Midbrain (tissue), 1 donor: ENCODE measurements at places on chromosomes 5 and 9.

DNA sequence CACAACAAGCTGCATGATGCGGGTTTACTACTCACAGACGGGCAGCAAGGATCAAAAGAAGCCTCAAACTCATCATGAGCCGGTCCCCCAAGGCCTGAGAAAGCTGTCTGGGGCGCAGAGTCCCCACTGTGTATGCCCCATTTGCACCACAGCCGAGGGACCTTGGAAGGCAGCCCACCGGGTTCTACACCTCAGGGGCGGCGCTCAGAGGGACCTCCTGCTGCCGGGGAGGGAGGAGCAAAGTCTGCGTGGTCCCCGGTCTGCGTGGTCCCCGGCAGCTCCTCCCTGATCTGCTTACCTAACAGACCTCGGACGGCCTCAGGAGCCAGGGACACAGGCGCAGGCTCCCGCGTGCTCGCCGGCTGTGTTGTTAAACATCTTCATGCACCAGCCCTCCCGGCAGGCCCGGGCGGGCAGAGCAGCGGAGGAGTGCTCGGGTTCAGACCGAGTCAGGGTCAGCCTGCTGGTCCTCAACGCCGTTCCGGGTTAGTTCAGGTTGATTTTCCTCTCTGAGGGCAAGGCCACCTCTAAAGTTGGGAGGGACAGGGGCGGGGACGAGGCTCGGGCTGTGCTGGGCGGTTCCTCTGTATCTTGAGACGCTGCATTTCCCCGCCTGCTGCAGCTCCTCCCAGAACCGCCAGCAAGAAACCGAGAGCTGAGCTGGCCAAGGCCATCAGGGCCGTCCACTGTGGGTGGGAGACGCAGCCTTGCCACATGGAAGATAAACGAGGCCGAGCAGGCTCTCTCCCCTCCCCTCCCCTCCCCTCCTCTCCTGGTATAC is 74.6 kb downstream of the MRPL36 start:
- DNase-seq, result no peak

- no peak for DNase-seq
Observed at GRCh38 chr5:159324102-159324755, 6.1 kb downstream of the IL12B start.

GRCh38 chr5:167245868-167246267 is 1045.6 kb upstream of the WWC1 start:
- DNase-seq, result no peak

GRCh38 chr9:33878691-33879366 is 61.9 kb downstream of the UBE2R2 start:
- no peak for DNase-seq

DNA sequence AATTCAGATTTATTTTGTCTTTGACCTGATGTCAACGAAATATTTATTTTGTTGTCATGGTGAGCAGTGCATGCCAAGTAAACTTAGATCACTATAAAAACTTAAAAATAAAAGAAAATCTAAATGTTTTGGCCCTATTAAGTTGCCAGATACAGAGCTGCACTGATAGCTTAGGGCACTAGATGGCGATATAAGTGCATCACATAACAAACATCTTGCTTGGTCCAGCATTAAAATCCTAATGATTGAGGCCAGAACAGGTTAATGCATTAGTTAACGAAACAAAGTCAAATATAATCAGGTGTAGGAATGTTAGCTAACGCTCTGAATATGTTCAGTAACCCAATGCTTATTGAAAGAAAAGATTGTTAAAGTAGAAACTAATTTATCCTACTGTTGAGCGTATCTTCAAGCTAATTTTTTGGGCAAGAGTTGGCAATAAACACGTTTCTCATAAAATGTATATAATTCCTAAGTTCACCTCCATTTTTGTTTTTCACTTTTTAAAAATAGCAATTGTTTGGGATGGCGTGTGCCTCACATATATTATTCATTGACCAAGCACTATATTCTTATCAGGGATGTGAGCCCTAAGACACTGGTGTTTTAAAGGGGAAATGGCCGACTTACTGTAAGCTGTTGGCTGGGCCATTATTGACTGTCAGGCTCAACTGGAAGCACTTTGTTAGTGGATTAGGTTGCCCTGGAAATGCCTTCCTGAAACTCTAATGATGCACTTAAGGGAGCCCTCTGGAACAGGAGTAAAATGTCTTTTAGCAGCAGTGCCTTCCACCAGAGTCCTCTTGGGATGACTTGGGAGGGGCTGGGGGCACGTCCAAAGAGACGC is 33.3 kb downstream of the KCTD16 start:
- peak; percentile 67 for DNase-seq

GRCh38 chr9:134304690-134305089 is 21.6 kb upstream of the RXRA start:
- no peak for DNase-seq

DNA sequence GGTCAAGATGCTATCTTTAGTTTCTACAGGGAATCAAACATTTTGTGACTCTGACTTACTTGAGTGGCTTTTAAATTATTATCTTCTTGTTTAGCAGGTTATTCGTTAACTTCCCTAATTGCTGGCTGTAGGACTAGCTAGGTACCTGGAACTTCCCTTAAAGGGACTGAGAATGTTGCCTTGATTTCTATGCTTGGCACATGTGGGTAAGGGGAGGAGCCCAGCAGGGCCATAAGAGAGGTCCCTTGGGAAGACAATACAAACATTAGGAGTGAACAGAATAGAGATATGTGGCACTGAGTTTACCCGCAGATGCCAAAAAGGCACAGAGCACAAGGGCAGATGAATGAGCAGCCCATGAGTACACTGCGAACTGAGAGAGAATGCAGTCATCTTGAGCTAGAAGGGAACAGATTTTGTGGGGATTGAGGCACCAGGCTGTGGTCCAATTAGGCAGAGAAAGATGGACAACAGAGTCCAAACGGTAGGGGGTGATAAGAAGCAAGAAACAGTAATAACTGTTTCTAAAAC is 9.8 kb downstream of the CKMT2 start:
- DNase-seq, result no peak

DNA sequence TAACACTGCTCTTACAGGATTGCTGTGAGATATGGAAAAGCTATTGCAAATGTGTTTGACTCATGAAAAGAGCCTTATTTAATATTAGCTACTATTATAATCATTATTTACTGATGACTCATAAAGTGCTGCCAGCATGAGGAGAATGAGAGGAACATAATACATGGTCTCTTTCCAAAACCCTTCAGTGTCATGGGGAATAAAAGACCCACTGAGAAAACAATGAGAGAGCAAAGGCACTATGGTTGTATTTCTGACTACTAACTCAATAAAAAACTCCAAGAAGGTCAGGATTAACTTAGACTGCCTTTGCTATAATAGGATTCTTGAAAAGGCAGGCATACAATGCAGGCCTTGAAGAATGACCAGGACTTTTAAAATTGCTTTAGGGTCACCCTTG is 633.5 kb downstream of the DTWD2 start:
- no peak for DNase-seq

DNA sequence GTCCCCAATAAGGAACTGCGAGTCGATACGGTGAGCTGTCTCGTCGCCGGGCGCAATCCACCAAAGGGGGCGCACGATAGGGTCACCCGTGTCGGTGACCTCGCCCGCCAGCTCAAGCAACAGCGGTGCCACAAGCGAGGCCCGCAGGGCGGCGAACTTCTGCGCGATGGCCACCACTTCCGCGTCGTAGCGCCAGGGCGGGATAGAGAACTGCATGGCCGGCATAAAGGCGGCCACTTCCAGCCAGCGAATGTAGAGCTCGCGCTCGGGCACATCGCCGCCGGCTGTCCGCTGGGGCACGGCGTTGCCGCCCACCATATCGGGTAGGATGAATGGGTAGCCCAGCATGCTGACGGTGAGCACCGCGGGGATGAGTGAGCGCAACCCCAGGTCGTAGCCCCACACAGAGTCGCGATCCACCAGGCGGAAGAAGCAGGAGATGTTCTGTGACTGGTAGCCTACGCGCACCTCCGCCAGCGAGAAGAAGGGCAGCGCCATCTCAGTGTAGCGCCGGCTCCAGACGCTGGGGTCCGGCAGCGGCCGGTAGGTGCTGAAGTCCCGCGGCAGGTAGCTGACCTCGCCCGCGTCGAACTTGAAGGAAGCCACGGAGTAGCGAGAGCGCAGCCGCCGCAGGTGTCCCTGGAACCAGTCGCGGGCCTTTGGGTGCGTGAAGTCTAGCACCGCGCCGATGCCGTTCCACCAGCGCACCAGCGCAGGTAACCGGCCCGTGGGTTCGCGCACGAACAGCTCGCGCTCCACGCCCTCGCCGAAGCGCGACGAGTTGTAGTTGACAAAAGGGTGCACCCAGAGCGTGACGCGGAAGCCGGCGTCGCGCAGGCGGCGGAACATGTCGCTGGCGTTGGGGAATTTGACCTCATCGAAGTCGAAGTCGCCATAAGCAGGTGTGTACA is 5.5 kb downstream of the MYORG start:
- no peak for DNase-seq

DNA sequence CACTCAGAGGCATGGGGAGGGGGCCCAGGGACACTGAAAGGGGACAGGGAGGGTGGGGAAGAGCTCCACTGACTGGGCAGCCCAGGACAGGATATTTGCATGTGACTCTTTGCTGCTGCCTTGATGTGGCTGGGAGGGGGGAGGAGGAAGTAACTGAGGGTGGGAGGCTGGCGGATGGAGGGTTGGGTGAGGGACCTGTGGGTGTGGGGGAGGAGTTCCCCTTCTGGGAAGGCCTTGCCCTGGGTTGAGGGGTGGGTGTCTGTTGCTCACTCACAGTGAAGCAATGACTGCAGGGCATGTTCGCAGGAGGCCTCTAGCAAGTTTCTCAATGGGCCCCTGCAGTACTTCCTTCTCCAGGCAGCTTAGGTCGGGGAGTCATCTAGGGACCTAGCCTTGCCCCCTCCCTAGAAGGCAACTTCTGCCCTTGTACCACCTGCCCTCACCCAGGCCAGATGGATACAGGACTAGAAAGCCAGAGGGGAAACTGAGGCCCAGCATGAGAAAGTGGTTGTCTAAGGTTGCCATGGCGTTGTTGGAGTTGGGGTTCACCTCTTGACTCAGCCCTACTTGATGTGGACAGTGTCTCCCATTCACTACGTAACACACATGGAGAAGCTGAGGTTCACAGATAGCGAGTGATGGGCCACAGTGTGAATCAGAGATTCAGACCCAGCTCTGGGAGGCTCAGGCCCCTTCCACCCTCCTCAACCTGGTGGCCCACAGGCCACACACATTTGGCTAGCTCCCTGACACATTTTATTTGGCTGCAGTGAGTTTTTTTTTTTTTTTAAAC is 3.0 kb downstream of the GRK6 start:
- peak; percentile 34 for DNase-seq

- DNase-seq, result peak; percentile 1
Observed at GRCh38 chr9:134545543-134546245, 95.9 kb upstream of the COL5A1 start.

DNA sequence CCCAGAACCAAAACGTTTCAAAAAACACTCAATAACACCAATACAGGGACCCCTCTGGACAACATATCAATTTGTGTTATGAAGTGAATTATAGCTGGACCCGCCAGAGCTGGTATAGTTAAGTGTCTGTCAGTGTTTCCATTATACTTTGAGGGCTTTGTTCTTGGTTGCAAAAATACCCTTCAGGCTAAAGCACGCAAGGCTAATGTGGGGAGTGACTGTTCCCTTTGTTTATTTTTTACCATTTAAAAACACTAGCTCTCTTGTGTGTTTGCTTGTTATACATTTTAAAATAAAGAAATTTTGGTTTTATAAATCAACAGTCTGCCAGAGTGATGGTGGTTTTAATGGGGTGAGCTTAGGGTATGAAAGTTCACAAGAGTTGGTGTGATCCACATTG is 859.5 kb downstream of the PTPRD start:
- DNase-seq, result no peak

DNA sequence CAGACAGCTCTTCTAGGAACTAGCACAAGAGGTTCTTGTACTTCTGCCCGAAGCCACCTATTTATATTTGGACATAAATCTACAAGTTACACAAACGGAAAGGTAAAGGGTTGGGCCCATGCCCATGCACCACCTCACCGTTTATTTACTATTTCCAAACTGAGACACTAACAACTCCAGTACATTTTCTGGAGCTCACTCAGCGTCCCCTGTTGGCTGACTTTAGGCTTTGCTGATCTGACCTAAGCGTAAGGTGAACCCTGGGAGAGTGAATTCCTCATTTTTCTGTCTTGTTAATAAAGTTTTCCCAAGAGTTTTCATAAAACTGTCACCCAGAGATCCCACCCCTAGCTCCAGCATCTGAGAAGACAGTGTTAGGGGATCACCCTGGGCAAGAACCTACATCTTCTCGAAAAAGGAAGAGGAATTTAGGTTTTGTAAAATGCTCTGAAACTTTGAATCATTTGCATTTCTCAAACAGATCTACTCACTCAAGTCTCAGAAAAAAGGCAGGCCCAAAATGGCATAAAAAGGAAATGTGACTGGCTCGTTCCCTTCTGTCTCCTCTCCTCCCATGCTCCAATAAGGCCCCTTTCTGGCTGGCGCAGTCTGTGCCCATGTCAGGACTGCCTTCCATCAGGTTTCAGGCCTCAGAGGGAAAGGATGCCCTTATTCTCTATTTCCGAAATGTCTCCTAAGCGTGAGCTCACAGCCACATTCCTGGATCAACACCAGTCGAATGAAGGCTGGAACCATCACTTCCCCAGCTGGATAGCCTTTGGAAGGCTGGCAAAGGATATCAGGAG is 201.3 kb downstream of the FANCC start:
- no peak for DNase-seq

DNA sequence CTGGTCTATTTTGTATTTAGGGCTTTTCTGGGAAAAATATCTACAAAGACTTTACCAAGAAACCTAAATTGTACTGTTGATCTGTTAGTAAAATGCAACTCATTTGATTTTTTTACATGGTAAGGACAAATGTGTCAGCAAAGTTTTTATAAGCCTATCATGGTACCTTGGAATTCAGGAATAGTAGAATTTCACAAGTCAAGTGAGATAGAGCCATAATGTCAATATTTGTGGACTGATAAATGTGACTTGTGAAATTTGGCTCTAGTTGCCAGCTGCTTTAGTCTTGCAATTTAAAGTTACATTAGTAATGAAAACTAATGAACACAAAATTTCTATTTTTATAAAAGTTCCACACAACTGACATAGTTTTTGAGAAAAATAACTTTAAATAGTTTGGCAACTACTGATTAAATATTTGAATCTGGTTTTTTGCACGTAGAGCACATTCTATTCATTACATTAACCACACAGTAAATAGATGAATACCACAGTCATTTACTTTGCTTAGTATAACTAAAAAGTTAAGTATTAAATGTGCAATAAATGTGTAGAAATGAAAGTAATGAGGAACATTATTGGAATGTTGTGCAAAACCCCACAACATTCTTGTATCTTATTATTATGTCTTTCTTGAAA is 41.2 kb upstream of the RIOK2 start:
- DNase-seq, result no peak

- DNase-seq, result peak; percentile 33
Observed at GRCh38 chr5:50667023-50667652, 701 bp downstream of the PARP8 start.

DNA sequence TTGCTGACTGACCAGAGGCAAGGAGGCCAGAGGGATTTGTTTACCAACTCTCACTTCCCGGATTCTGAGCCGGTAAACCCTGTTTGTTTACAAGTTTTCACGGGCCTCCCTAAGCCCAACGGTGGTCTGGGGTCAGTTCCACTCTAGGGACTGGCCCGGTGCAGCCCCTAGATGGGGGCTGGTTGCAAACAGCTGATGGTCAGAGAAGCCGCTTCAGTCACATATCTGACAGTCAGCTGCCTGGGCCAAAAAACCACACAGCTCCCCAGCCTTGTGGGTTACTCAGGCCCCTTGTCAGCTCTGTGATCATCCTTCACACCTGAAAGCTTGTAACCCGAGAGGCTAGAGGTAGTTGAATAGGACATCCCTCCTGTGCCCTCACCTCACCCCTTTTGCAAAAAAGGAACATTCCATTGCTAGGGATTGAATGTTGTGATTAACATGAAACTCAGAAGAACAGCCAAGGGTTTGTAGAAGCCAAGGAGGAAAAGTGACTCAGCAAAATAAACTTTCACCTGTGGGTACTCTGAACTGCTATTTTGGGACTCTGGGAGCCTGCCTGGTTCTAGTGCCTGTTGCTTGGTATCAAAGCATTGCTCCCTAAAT is 40.4 kb downstream of the SAR1B start:
- no peak for DNase-seq
